GF-D8 (cell line): ENCODE measurements at places on chromosomes 5 and 9.

GRCh38 chr5:157471709-157472108 lies 11.7 kb downstream of the NIPAL4 start:
- no peak for DNase-seq

- DNase-seq = no peak
Measured at GRCh38 chr9:25412646-25413045, 265.6 kb downstream of the TUSC1 start.

DNA sequence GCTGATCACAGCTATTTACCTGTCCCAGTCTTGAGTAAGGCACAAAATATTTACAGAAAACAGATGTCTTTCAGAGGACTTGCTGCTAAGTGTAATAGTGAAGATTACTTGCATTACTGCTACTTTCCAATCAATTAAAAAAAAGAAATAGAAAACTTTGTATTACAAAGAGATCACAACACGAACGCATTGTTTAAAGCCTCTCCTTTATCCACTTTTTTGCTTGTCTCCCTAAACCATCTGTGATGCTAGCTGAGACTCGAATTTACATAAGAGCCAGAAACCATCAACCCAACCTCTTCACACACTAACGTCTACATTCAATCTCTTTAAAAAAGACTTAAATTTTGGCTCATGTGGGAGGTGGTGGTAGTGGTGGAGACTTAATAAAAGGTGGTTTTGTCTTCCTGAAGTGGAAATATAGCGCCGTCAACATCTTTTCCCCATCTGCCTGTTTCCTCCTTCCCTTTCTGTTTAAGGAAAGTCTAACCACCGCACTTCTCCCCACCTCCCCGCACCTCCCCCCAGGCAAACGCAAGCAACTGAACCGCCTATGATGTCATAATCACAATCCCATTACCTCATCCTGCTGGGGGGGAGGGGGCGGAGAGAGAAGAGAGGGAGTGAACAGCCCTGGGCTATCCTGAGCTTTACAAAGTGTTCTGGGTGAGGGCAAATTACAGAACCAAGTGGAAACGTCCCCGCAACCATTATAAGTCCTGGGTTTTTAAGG lies 948 bp upstream of the FAM53C start:
- peak; percentile 41 for DNase-seq

GRCh38 chr5:125210242-125210947 lies 464.0 kb upstream of the ZNF608 start:
- DNase-seq = no peak

GRCh38 chr5:132059043-132059695 lies 1.3 kb upstream of the IL3 start:
- no peak for DNase-seq

GRCh38 chr5:109939116-109939682 lies 249.5 kb downstream of the MAN2A1 start:
- no peak for DNase-seq

- no peak for DNase-seq
Measured at GRCh38 chr5:93705896-93706295, 35.5 kb downstream of the POU5F2 start.

- DNase-seq = no peak
Measured at GRCh38 chr9:124776954-124777648, at the start of gene OLFML2A. OLFML2A (plus strand) TSS chr9:124777133; CDS start chr9:124777271, 138 bp downstream.

DNA sequence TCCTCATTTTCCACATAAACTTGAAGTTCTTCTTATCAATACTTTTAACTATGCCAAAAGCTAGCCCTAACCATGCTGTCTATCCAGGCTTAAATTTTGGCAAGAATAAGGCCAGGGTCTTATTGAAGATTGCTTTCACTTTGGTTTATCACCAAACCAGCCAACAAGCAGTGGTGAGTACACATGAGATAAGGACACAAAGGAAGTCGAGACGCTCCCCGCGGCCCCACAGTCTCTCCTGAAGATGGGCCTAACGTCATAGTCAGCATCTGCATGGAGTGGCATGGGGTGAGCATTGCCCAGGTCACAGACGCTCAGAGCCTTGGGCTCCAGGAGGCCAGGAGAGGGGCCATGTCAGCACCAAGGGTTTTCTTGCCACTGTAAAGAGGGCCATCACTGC lies 80.3 kb downstream of the ATPSCKMT start:
- no peak for DNase-seq

DNA sequence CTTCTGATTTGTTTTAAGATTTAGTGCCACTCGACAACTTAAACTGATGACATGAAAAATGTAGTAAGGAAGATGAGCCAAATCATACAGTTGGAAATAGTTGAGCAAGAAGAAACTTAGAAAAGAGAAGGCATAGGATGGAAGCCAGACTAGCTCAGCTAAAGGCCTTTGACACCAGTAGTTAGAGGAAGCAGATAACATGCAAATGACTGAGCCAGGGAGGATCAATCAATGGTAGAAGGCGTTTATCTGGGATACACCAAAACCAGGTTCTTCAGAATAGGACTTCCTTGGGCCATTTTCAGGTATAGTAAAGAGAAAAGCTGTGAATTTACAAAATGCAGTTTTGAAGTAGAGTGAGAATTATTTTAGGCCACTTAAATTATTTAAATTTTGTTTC lies 3.2 kb downstream of the TDRD7 start:
- DNase-seq = no peak

GRCh38 chr5:135436951-135437418 lies 10.2 kb downstream of the DCANP1 start:
- no peak for DNase-seq

DNA sequence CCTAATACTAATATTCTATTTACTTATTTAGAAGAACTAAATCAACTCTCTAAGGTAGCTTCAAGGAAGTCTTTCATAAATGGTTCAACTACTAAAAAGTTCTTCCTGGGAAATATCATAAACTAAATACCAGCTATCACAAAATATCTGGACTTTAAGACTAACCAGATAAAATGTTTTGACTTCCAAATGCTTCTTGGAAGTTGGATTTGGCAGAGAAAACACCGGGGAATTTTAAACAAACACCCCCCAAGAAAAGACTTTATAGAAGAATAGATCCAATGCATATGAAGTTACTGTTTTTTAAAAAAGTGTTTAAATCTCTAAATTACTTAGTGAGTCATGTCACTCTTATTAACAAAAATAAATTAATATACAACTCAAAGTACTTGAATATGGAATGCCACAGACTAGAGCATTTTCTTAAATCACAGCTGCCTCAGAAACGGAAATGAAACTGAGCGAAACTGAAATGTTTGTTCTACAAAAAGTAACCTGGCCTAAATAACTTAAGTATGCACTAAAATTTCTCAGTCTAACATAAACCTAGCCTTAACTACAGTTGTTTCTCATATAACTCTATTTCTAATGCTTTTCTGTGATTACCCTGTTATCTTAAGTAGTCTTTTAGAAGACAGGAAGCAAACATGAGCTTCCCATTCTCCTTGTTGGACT lies 6.8 kb downstream of the ABCA1 start:
- DNase-seq = no peak

- DNase-seq = no peak
Measured at GRCh38 chr5:54703565-54704255, 186.2 kb downstream of the SNX18 start.

DNA sequence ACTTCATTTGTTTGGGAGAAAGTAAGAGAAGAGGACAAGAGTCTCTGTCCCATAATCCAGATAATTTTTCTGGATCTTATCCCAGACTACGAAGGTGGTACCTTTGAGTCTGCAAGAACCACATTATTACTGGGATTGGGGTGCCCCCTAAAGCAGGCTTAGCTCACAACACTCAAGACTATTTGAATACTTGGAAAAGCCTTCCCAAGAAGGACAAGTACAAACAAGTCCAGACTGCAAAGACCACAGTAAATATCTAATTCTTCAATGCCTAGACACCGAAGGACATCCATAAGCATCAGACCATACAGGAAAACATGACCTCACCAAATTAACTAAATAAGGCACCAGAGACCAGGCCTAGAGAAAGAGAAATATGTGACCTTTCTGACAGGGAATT lies 40.2 kb upstream of the TMED7 start:
- no peak for DNase-seq

DNA sequence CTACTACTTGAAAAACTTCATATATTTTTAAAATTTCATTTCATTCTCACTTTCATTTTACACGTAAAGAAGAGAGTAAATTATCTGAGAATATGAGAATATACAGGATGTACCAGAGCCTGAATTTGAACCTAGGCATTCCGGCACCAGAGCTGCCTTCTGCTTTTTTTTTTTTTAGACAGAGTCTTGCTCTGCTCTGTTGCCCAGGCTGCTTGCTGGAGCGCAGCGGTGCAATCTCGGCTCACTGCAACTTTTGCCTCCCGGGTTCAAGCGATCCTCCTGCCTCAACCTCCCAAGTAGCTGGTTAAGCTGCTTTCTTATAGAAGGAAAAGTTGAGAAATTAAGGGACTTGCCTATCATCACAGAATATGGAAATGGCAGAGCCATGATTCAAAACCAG lies 540.1 kb downstream of the EBF1 start:
- DNase-seq = no peak

DNA sequence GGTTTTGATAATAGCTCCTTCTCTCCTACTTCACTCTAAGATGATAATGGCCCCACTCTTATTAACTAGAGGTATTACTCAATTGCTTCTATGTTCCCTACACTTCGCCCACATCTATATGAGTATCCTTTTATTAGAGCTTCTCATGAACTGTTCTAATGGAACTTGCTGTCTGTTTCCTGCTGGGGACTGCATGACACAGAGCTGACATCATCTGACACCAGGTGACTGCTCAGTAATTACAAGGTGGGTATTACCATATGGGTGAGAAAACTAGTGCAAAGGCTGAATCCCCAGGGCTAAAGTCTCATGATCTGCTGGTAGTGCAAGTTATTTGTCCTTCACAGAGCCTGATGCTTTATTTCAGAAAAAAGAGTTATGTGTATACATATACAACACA lies 146.2 kb upstream of the PLCXD3 start:
- DNase-seq = no peak

DNA sequence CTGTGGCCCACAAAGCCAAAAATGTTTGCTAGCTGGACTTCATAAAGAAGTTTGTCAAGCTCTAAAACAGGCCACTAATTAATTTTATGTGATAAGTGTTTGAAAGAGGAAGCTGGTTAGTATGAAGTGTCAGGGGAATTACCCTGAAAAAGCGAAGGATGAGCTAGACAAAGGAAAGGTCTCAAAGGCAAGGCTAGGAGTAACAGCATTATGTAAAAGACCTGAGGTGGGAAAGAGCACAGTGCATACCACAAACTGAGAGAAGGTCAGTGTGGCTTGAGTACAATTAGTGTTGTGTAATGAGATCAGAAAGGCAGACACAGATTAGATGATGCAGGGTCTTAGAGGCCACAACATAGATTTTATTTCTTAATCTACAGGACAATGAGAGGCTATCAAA lies 29.6 kb downstream of the RC3H2 start:
- no peak for DNase-seq

- DNase-seq = no peak
Measured at GRCh38 chr5:53424686-53425615, 55.5 kb upstream of the FST start.

GRCh38 chr9:106820866-106821265 lies 42.1 kb upstream of the ZNF462 start:
- no peak for DNase-seq

- no peak for DNase-seq
Measured at GRCh38 chr5:122180863-122181548, 51.7 kb downstream of the ZNF474 start.

- no peak for DNase-seq
Measured at GRCh38 chr5:137035480-137035878, 463.6 kb downstream of the SPOCK1 start.

- no peak for DNase-seq
Measured at GRCh38 chr9:96607971-96608370, 11.7 kb downstream of the CDC14B start.

GRCh38 chr5:137441476-137441875 lies 57.6 kb downstream of the SPOCK1 start:
- DNase-seq = no peak

DNA sequence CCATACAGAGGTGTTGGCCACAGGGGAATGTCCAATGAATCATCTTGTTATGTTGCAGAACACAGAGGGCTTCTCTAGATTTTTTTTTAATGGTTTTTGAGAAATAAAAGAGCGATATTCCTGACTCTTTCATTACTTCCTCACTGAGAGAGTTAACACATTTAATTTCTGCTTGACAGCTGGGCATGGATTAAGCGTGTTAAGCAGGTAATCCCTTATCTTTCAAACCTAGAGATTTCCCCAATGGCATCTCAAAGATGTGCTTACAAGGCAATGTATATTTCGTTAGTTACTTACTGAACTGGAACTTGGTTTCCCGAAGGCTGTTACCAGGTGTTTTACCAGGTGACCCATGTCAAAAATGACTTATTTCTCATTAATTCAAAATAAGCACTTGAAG lies 21.8 kb upstream of the ADCY2 start:
- DNase-seq = no peak

DNA sequence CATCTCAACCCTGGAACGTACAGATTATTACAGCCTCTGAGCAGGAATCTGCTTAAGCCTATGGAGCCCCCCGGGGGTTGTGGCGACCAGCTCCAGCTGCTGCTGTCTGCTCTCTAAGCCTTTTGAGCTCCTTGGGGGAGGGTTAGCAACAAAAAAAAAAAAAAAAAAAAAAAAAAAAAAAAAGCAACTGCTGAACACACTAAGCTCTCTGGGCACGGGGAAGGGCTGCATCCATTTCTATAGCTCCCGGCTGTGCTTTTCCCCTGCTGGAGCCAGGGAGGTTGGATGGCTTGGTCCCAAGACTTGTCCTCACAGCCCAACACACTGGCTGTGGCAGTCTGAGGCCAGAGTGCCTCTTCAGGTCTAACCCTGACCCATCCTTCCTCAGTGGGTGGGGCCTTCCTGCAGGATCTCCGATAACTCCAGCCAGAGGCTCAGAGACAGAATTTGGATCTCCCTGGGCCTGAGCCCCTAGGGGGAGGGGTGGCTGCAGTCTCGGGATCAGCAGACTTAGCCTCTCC lies 82.1 kb downstream of the FBN2 start:
- no peak for DNase-seq

DNA sequence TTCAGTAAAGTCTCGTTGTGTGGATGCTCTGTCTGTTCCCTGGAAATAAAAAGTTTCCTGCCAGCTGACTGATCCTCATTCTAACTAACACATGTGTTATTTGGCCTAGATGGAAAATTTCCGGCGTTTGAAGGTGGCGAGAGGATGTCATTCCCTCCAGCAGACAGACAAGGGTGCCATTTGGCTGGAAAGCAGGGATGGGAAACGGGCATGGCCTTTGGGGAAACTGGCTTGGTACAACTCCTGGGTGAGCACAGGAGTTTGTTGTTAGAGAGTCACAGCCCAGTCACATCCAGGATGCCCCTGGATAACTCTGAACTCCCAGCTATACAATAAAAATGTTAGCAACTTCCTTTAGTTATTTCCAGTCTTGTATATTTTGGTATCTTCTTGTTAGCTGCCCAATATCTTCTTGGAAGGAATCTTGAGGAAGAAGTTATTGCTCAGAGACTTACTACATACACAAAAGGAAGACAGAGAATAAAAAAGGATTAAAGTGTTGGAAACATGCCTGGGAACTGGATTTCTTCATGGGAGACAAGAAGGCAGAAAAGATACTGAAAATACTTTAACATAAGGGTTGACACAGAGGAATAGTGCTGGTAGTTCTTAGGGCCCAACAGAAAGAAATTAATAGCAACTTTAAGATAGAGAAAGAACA lies 41.9 kb downstream of the TEK start:
- DNase-seq = no peak

GRCh38 chr9:30310711-30311110 lies 2073.7 kb upstream of the ACO1 start:
- no peak for DNase-seq

- no peak for DNase-seq
Measured at GRCh38 chr5:111926026-111926425, 169.0 kb upstream of the NREP start.

- no peak for DNase-seq
Measured at GRCh38 chr5:103315455-103315854, 56.9 kb downstream of the MACIR start.
